HFFc6 (cell line): ENCODE measurements at places on chromosomes 5 and 9. TPM values are rescaled to one million over a fixed set of nuclear protein-coding genes. Genes with fewer than 3 reads are reported as not detected.

The MCIDAS gene
- total RNA-seq = not detected in 3 replicates

The ZDHHC11B gene
- total RNA-seq = 0.17 TPM in 1 of 2 replicates, not detected in the other

The CNTNAP3B gene
- total RNA-seq = not detected in 3 replicates

The FOXD1 gene
- 39.8 and 42.7 TPM in 2 replicates for total RNA-seq

GRCh38 chr9:96661711-96662110, 6.6 kb upstream of the PRXL2C start:
- H3K4me3 ChIP-seq = no peak overlapping the region
- H3K27me3 ChIP-seq = peaks cover 2% of the 10 kb centered on the region; the same call in 1 of the 2 replicates
- peak; percentile 31 for DNase-seq
- H3K4me1 ChIP-seq = no peaks in the 10 kb centered on the region

GRCh38 chr9:92736563-92737215, 27.9 kb downstream of the BICD2 start:
- H3K4me3 ChIP-seq = no peak overlapping the region
- no peak for DNase-seq
- no peak overlapping the region for H3K27ac ChIP-seq
- H3K4me1 ChIP-seq = peaks cover 47% of the 10 kb centered on the region

- peaks cover 44% of the 10 kb centered on the region for H3K4me1 ChIP-seq
- H3K4me3 ChIP-seq = no peak overlapping the region
- no peak for DNase-seq
- no peaks in the 10 kb centered on the region for H3K36me3 ChIP-seq
Observed at GRCh38 chr5:144331361-144331760, 160.7 kb downstream of the KCTD16 start.

GRCh38 chr5:113249206-113249605, 185.6 kb downstream of the TSSK1B start:
- H3K27ac ChIP-seq = no peak overlapping the region
- H3K36me3 ChIP-seq = no peaks in the 10 kb centered on the region; the same call in 1 of the 2 replicates
- peaks cover 5% of the 10 kb centered on the region for H3K27me3 ChIP-seq
- H3K4me3 ChIP-seq = no peak overlapping the region
- DNase-seq = no peak
- no peaks in the 10 kb centered on the region for H3K4me1 ChIP-seq

DNA sequence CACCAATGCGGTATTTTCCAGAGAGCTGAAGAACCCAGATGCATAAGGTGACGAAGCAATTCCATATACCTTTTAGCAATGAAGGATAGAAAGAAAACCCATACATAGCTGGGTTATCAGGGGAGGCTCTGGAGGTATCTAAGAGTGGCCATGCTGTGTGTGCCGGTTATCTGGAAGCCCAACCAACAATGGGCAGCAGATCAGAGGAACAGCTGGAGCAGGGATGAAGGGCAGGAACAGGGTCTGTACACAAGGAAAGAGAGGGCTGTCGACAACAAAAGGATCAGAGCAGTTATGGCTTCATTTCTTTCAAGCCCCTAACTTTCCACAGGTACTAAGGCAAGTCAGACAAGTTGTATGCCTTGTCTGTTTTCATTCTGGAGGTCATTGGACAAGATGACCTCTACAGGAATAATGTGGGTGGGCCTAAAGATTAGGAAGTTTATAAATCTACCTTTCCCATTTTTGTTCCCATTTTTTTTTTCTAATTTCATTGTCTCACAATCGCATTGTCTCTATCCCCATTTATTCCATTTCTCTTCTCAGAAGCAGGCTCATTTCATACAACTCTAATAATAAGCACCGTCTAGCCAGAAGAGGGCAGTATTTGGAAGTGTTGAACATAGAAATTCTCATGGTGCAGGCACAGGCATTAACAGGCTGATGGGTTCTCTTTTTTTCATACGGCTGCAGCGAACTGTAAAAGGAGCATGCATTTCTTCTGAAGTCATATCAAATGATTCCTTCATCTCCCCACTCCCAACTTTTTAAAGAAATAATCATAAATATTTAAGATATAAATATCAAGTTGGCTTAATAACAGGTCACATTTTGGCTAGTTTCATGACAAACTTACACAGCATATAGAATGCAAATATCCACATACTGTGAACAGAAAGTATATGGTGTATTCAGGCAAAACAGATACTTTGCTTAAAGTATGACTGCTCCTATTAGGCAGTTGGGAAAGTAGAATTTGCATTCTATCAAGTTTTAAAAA, 63.5 kb downstream of the ZNF474 start:
- H3K4me1 ChIP-seq = no peaks in the 10 kb centered on the region
- no peak overlapping the region for H3K4me3 ChIP-seq
- H3K27ac ChIP-seq = no peak overlapping the region
- DNase-seq = peak; percentile 74
- H3K36me3 ChIP-seq = no peaks in the 10 kb centered on the region

DNA sequence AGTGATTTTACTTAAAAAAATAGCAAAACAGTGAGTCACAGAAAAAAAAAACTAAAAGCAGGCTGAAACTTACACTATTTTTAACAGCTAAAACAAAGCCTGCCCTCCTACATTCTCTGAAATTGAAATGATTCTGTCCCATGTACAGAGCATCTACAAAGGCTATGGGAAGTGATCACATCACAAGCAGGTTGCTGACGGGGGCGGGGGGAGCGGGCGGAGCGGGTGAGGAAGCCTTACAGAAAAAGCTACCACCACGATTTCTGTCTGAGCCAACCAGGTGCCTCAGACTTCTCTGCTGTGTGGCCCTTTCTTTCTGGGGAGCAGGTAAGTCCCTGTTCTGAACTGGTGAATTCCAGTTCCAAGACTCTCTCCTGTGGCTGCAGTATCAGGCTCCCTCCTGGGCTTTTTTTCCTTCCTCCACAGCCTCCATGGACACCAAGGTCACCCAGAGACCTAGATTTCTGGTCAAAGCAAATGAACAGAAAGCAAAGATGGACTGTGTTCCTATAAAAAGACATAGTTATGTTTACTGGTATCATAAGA, 104.9 kb downstream of the ANKRD18B start:
- H3K36me3 ChIP-seq = no peaks in the 10 kb centered on the region
- peaks cover 4% of the 10 kb centered on the region for H3K4me1 ChIP-seq
- no peak overlapping the region for H3K4me3 ChIP-seq
- H3K27ac ChIP-seq = no peak overlapping the region
- peaks cover 29% of the 10 kb centered on the region for H3K27me3 ChIP-seq

DNA sequence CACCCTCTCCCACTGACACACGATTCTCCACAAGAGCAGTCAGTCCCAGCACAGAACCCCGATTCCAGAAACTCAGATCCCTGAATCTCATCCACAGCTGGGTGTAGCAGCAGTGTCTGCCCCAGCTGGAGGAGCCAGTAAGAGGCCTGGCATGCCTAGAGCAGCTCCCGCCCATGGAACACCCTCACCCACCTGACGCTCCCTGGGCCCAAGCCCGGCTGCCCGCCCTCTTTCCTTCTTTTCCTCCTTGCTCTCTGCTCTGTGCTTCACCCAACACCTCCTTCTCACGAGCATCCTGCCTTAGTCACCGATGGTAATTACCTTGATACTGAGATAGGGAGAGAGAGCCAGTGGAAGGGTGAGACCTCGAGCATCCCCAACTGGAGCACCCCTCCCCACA, 8.7 kb downstream of the PCDH1 start:
- no peaks in the 10 kb centered on the region for H3K36me3 ChIP-seq
- H3K4me3 ChIP-seq = no peak overlapping the region
- no peak overlapping the region for H3K27ac ChIP-seq
- H3K4me1 ChIP-seq = no peaks in the 10 kb centered on the region

GRCh38 chr9:15834541-15834940, 281.7 kb downstream of the CCDC171 start:
- H3K4me3 ChIP-seq = no peak overlapping the region
- peaks cover 6% of the 10 kb centered on the region for H3K4me1 ChIP-seq
- peaks cover 3% of the 10 kb centered on the region; the same call in 1 of the 2 replicates for H3K27me3 ChIP-seq
- no peak overlapping the region for H3K27ac ChIP-seq

DNA sequence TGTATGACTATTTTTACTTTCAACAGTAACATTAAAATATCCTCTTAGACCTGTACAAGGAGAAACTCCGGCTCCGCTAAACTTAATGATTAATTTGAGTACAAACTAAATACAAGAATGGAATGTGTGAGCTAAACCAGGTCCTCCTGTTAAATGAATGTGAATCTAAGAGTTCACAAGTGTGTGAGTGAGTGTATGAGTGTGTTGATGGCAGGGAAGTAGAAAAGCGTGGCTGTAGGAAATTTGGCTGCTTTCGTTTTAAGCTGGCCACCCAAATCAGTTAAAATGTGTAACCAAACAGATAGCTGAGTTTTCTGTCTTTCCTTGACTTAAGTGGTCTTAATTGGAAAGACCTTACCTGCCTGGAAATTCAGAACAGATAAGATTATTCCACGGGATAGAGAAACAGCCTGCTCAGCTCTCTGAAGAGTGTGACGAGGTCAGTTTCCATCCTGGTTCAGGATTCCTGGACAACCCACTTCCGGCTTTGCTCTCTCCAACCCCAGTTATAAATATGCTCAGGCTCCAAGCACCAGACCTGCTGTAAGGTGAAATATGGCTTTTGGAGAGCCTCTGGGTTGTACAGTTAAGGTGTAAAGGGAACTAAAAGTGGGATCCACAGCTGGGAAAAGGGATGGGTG, 908.6 kb upstream of the EDIL3 start:
- no peaks in the 10 kb centered on the region for H3K4me1 ChIP-seq
- no peak overlapping the region for H3K27ac ChIP-seq
- no peaks in the 10 kb centered on the region for H3K36me3 ChIP-seq
- H3K27me3 ChIP-seq = no peaks in the 10 kb centered on the region; the same call in 1 of the 2 replicates
- no peak for DNase-seq
- H3K4me3 ChIP-seq = peak overlapping the region; percentile 52; the same call in 1 of the 2 replicates

GRCh38 chr5:53971551-53971950, 338.8 kb downstream of the ARL15 start:
- DNase-seq = no peak
- H3K36me3 ChIP-seq = no peaks in the 10 kb centered on the region
- peaks cover 16% of the 10 kb centered on the region for H3K4me1 ChIP-seq
- no peak overlapping the region for H3K27ac ChIP-seq

DNA sequence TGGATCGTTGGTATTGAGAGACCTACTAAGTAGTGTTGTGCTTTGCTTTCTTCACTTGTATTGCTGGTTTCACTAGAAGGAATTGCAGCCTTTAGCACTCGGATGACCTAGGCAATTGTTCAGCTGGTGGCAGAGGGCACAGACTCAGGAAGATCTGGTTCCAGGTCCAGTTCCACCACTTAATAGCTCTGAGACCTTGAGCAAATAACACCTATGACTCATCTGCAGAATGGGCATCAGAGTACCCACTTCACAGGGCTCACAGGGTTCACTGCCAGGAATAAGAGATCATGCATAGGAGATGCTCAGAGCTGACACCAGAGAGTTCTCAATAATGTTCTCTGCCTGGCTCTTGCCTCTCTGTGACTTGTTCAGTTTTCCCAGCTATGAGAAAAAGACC, 133.6 kb downstream of the SIL1 start:
- no peaks in the 10 kb centered on the region; the same call in none of the 2 replicates for H3K27me3 ChIP-seq
- H3K4me3 ChIP-seq = no peak overlapping the region
- H3K36me3 ChIP-seq = no peaks in the 10 kb centered on the region
- peaks cover 47% of the 10 kb centered on the region for H3K4me1 ChIP-seq
- H3K27ac ChIP-seq = no peak overlapping the region

DNA sequence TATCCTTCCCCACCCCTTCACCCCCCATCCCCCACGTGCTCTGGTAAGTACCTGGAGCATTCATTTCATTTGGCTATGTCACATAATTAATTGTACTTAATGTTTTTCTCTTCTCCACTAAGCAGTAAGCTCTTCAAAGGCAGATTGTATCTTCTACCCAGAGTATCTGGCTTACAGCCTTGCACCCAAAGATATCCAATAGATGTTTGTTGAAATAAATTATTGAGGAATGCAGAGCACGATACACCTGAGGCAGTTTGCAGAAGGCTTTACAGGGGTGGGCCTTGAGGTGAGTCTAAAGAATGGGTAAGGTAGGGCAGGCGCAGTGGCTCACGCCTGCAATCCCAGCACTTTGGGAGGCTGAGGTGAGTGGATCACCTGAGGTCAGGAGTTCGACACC, 2.5 kb upstream of the SOWAHA start:
- no peak overlapping the region for H3K4me3 ChIP-seq
- H3K27me3 ChIP-seq = peaks cover 33% of the 10 kb centered on the region
- H3K27ac ChIP-seq = no peak overlapping the region
- no peaks in the 10 kb centered on the region for H3K36me3 ChIP-seq

DNA sequence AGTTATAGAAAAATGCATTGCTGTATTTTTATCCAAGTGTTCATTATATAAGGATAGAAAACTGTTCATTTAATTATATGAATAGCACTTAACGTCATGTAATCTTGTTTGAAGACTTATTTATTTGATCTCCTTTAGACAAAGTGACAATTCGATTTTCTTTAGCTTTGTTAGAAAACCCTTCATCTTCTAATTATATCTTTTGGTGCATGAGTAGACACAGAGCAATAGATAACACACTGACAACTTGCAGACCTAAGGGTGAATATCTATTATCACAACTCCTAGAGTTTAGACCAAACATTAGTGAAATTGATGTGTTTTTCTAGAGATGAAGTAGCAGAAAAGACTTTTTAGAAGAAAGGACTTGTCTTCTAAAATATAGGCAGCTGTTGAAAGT, 446.4 kb upstream of the SEMA6A start:
- no peaks in the 10 kb centered on the region for H3K4me1 ChIP-seq
- no peak overlapping the region for H3K27ac ChIP-seq
- no peaks in the 10 kb centered on the region for H3K36me3 ChIP-seq
- no peak overlapping the region for H3K4me3 ChIP-seq
- DNase-seq = no peak
- no peaks in the 10 kb centered on the region for H3K27me3 ChIP-seq

DNA sequence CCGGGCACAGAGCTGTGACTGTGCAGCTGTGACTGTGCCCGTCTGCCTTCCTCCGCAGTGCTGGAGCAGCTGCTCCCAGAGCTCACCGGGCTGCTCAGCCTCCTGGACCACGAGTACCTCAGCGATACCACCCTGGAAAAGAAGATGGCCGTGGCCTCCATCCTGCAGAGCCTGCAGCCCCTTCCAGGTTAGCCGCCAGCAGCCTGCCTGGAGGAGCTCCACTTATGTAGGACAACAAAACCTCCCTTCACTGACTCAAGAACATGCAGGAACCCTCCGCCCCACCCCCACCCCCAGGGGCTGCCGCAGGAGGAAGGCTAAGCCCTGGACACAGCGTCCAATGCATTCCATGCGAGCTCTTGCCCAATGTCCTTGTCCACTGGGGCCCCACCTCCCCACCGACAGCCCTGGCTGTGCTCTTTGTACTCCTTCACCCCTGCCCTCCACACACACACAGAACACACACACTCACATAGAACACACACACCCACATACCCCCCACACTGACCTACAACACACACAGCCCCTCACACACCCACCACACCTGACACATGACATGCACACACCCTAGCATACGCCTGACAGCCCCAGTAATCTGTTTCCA, 27.9 kb downstream of the AFAP1L1 start:
- no peak overlapping the region for H3K27ac ChIP-seq
- H3K36me3 ChIP-seq = no peaks in the 10 kb centered on the region
- no peak overlapping the region for H3K4me3 ChIP-seq
- no peak for DNase-seq
